ENCODE measurements at places on chromosomes 5 and 9.
A peak's percentile ranks its signal among the peaks of the same experiment; 100 is the strongest.

GRCh38 chr5:176770431-176770830 is 39.9 kb upstream of the UNC5A start:
- DNase-seq = no peak

GRCh38 chr5:88688984-88689667 is 193.9 kb downstream of the MEF2C start:
- peak; percentile 7 for DNase-seq

DNA sequence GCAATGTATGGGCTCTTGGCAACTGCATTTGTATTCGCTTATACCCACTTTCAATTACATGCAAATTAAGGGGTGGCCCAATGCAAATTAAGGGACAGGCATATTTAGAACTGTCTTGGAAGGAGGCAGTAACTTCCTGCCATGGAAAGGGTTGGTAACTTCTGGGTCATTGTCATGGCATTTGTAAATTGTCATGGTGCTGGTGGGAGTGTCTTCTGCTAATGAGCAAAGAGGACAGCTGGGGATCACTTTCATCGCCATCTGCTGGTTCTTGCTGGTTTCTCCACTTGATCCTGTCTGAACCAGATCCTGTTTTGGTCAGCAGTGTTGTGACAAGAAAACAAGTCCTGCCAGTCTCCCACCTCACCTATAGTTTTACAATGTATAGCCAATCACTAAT is 23.3 kb upstream of the UGT3A2 start:
- no peak for DNase-seq

- no peak for DNase-seq
Observed at GRCh38 chr5:387491-388265, 55.3 kb upstream of the EXOC3 start.

DNA sequence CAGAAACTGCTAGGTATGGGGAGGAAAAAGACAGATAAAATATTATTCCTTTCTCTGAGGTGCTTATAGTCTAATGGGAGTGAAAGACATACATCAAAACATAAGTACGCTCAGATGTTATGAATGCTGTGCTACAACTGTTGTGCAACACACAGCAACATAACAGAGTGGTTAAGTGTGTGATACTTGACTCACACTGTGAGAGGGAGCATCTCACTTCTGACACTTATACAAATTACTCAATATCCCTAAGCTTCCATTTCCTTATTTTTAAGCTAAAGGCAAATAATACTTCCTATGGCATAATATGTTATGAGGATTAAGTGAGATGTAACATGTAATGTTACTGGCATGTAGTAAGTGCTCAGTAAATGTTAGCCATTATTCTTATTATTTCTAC is 110.6 kb upstream of the FER start:
- DNase-seq = no peak

DNA sequence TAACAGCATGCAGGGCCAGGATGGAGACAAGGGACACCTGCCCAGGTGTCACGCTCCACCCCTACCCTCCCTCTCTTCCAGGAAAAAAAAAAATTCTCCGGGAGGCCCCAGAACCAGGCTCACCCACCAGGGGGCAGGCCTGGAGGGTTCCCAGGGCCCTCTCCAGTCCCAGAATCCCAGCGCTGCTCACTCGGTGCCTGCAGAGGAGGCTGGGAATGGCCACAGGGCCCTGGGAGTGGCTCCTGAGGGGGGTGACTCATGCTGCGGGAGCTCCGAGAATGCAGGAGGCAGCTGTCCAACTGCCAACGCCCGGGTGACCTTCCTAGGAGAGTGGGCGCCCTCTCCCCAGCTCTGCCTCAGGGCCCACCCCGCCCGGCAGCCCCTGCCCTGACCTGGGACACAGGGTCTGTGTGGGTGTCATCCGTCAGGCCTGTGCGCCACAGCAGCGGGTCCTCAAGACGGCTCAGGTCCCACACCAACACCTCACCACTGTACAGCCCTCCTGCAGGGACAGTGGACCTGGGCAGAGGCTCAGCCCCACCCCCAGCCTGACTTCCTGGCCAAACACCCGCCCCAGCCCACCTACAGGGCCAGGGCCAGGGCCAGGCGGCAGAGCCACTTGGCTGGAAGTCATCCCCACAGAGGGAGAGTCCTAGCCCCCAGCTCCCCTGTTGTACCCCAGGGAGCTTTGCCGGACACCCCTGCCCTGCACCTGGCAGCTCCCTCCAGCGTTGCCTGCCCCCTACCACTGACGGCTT is 21.2 kb downstream of the DYNC2I2 start:
- DNase-seq = peak; percentile 67

DNA sequence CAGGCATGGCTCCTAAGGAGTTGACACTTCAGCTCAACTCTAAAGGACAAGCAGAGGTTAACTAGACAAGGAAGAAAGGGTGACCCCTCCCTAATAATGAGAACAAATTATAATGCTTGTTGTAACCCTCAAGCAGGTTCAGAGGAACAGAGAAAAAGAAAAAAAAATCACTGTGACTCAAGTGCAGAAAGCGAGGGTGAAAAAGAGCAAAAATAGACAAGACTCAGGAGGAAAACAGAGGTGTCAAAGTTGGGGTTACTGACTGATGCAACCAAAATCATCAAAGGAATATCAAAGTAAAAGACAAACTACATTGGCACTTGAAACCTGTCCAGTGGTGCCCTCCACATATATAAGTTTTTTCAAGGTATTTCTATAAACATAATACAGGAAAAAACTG is 28.4 kb downstream of the FBXW11 start:
- DNase-seq = no peak

DNA sequence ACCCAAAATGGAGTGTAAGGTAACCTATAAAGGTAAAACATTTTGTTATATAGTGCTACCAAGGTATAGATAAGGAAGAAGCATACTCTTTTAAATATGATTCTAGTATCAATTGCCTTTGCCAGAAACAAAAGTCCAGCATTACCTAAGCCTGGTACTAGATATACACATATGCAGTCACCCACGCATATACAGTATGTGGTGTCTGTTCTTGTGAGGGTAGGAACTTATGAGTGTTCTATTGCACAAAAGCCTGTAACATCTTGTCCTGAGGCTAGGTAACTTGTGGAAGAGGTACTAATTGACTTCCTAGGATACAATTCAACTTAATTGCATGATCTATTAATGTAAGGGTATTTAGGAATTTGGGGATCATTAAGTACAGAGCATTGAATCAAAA is 31.3 kb upstream of the IFNE start:
- no peak for DNase-seq

DNA sequence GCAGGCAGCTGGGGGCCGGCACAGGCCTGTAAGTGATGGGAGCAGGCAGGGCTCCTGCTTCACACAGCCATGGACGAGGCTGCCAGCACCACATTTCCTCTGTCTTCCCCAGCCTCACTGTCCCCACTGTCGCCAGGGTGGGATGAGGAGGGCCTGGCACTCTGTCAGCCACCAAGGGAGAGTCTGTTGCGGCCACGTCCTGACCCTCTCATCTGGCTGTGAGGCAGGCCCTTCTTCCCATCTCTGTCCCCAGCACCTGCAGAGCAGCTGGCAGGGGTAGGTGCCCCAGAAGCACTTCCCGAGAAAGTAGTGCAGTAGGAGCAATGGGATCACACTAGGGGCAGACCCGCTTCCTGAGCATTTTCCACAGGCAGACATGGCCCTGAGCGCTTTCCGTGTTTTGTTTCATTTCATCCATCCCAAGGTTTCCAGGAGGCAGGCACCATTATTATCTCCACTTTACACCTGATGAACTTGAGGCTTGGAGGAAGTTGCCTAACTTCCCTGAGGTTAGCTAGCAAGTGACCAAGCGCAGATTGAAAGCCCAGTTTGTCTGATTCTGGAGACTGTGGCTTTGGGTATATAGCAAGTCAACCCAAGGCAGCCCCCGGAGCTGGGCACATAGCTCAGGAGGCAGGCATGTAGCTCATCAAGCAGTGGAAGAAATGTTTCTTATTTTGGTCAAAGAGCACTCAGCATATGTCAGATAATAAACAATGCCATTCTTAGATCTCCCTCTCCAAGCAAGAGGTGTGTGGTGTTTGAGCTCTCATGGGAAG is 202.4 kb downstream of the DAB2IP start:
- DNase-seq = no peak

GRCh38 chr5:141521244-141521781 is 32.4 kb downstream of the PCDHGC5 start:
- DNase-seq = peak; percentile 92

GRCh38 chr5:123907349-123907748 is 395.4 kb downstream of the CSNK1G3 start:
- DNase-seq = no peak

DNA sequence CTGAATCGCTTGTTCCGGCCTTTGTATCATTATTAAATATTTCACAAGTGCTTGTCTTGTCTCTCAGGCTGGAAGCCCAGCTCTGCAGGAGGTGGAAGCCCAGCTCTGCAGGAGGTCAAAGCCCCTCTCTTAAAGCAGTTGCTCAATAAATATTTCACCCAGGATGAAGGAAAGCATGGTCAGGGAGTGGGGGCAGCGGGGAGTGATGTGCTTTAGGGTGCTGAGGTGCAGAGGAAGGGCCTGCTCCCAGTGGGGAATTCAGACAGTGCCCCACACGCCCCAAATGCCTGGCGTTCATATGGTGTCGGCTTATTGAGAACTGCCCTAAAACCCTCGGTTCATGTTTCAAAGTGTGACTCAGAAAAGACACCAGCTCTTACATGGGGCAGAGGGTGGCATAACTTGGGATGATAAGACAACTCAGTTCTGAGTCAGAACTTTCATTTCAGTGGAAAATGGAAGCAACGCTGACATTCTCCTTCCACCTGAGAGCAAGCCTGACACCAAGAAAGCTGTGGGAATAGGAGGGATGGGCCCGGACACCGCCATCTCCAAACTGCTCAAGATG is 114.3 kb upstream of the DAP start:
- no peak for DNase-seq

DNA sequence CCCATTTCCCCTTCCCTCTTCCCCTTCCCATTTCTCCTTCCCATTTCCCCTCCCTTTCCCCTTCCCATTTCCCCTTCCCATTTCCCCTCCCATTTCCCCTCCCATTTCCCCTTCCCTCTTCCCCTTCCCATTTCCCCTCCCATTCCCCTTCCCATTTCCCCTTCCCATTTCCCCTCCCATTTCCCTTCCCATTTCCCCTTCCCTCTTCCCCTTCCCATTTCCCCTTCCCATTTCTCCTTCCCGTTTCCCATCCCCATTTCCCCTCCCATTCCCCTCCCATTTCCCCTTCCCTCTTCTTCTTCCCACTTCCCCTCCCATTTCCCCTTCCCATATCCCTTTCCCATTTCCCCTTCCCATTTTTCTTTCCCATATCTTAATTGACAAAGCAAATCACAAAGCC is 109.0 kb downstream of the OLFM1 start:
- no peak for DNase-seq

DNA sequence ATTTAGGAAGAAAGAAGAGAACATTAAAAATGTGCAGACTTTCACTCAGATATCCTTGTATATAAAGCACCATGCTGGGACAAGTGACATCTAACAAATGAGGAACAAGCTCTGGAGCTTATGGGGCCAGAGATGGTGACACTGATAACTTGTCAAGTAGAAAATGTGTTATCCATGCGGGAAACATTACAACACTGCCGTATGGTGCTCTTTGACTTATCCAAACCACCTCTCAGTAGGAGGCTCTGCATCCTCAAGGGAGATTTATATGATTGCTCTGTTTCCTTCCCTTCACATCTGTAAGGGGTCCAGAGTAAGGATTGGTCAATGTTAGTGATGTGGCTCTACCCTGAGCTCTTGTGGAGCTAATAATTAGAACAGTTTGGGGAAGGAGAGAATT is 23.5 kb downstream of the KCTD16 start:
- DNase-seq = no peak

GRCh38 chr5:136080113-136080482 is 51.3 kb downstream of the TGFBI start:
- no peak for DNase-seq

DNA sequence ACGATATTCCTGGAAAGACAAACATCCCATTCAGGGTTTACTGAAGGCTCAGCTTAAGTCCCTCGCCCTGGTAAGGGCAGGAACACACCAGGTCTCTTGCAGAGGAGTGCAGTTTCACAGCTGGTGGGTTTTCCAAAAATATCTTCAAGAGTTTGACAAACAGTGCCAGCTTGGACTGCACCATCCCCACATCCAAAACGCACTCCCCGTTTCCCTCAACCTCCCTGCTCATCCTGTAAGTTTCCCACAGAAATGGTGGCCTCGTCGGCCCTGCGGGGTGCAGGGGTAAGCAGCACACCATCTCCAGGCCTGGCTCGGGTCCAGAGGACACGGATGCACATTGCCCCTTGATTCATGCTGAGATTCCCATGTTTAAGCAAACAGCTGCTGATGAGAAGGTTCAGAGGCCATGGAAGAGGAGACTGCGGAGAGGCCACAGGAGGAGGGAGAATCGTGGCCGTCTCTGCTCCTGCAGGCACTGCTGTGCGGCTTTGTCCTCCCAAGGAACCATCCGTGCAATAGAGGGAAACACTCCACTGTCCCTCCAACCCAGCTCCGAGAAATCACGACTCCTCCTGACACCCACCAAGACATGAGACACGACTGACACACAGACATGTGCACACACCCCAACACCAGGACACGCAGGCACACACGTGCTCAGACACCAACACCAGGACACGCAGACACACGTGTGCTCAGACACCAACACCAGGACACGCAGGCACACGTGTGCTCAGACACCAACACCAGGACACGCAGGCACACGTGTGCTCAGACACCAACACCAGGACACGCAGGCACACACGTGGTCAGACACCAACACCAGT is 24.0 kb upstream of the SLC12A7 start:
- no peak for DNase-seq

GRCh38 chr5:80070338-80071056 is 35.3 kb downstream of the THBS4 start:
- DNase-seq = no peak

GRCh38 chr9:82891321-82891720 is 171.6 kb downstream of the RASEF start:
- DNase-seq = no peak

GRCh38 chr5:1523480-1523792 is 324 bp downstream of the LPCAT1 start:
- DNase-seq = no peak

- no peak for DNase-seq
Observed at GRCh38 chr9:86281593-86282076, 703 bp downstream of the ISCA1 start.

DNA sequence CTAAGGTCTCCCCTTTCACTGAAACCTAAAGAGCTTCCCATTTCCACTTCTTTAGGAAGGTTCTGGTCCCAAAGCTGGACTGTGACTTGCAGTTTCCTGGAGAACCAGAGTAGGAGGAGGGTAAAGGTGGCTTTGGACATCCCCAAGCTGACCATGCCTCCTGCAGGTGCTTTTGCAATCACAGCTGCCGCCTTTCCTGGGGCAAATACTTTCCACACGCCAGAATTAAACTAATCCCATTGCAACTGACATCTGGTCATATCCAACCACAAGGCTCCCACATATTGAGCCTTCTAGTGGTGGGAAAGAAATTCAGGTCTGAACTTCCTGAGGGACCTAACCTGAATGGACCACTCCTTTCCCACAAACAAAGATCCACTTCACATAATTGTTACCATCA is 92.7 kb downstream of the NRG2 start:
- no peak for DNase-seq

GRCh38 chr9:36450110-36450732 is 50.2 kb upstream of the RNF38 start:
- peak; percentile 14 for DNase-seq

- no peak for DNase-seq
Observed at GRCh38 chr9:128088253-128088945, 20.4 kb downstream of the SLC25A25 start.

GRCh38 chr5:157352756-157353340 is 86.9 kb downstream of the CYFIP2 start:
- no peak for DNase-seq

GRCh38 chr5:111530298-111530740 is 18.0 kb upstream of the STARD4 start:
- peak; percentile 46 for DNase-seq
